ENCODE measurements at places on chromosomes 7 and 10. TPM values are rescaled to one million over a fixed set of nuclear protein-coding genes. Genes with fewer than 3 reads are reported as not detected.

- no peak overlapping the region for H3K4me3 ChIP-seq
- no peak for DNase-seq
- H3K27ac ChIP-seq: no peak overlapping the region
Observed at GRCh38 chr7:139394540-139394939, 34.8 kb downstream of the LUC7L2 start.

DNA sequence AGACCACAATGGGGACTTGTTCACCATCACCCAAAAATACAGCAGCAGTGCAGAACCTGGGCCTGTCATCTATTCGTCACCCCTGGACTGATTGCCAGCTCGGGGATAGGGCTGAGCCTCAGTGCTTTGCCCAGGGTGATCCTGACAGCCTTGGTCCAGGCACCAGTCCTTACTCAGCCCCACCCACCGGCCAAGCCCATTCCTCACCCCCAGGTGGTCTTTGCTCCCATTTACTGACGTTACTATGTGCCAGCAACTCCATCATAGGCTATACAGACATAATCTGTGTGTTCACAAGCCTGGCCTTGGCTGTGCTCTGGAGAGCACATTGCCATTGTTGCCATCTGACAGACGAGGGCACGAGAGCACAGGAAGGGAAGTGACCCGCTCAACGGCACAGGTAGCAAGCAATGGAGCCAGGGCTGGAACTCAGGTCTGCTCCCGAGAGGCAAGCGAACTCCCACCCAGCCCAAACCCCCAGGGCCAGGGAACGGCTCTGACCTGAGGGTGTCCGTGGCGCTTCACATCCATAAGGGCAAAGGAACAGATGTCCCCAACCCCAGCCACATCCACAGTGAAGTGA, 6.8 kb downstream of the ATG9B start:
- H3K4me1 ChIP-seq: peaks cover 22% of the 10 kb centered on the region
- H3K27ac ChIP-seq: no peak overlapping the region
- no peak overlapping the region for H3K4me3 ChIP-seq
- H3K36me3 ChIP-seq: no peaks in the 10 kb centered on the region
- DNase-seq: no peak
- no peaks in the 10 kb centered on the region for H3K27me3 ChIP-seq

DNA sequence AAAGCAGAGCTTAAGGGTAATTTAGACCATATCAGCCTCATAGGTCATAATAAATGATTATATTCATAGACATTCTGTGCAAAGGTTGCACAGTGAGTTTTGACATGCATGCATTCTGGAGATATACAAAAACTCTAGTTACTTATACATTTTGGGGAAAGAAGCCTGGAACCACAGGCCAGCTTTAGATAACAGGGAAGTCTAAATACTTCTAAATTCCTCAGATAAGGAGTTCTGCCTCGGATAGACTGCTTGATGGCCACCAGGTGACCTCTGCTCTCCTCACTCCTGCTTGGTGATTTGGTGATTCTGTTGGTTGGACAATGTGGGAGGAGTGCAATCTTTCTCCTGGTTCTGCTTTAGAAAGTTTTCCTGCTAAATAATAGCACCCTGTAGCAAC, 77.9 kb downstream of the SGMS1 start:
- no peak overlapping the region for H3K4me3 ChIP-seq
- no peaks in the 10 kb centered on the region for H3K27me3 ChIP-seq
- no peaks in the 10 kb centered on the region for H3K4me1 ChIP-seq
- no peak for DNase-seq
- H3K36me3 ChIP-seq: no peaks in the 10 kb centered on the region

Gene ANKRD1
- total RNA-seq: not detected

DNA sequence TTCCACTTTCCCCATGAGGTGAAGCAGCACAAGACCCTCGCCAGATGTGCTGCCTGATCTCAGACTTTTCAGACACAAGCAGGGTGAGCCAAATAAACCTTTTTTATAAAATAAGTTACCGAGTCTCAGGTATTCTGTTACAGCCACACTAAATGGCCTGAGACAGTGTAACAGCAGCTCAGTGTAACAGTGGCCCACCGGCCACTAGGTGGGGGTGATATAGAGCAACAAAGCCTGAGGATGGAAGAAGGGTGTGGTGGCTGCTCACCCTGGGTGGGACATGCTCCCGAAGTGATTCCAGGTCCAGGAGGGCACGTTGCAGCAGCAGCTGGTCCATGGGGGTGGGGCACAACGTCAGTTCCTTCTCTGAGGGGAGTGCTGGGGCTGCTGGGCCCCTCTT, 44.6 kb downstream of the BMS1 start:
- no peaks in the 10 kb centered on the region for H3K36me3 ChIP-seq
- no peak overlapping the region for H3K4me3 ChIP-seq
- no peak overlapping the region for H3K27ac ChIP-seq
- H3K4me1 ChIP-seq: no peaks in the 10 kb centered on the region
- H3K27me3 ChIP-seq: no peaks in the 10 kb centered on the region
- no peak for DNase-seq

Gene PIK3AP1
- total RNA-seq: 13.7 TPM

- H3K27ac ChIP-seq: no peak overlapping the region
- no peaks in the 10 kb centered on the region for H3K27me3 ChIP-seq
- no peak for DNase-seq
- H3K36me3 ChIP-seq: no peaks in the 10 kb centered on the region
Observed at GRCh38 chr10:50316174-50316573, 64.9 kb upstream of the ASAH2 start.

- no peaks in the 10 kb centered on the region for H3K36me3 ChIP-seq
- H3K27me3 ChIP-seq: no peaks in the 10 kb centered on the region
- no peak for DNase-seq
- H3K27ac ChIP-seq: peak overlapping the region; percentile 82
- H3K4me3 ChIP-seq: no peak overlapping the region
Observed at GRCh38 chr7:134731616-134732015, 47.8 kb upstream of the CALD1 start.

DNA sequence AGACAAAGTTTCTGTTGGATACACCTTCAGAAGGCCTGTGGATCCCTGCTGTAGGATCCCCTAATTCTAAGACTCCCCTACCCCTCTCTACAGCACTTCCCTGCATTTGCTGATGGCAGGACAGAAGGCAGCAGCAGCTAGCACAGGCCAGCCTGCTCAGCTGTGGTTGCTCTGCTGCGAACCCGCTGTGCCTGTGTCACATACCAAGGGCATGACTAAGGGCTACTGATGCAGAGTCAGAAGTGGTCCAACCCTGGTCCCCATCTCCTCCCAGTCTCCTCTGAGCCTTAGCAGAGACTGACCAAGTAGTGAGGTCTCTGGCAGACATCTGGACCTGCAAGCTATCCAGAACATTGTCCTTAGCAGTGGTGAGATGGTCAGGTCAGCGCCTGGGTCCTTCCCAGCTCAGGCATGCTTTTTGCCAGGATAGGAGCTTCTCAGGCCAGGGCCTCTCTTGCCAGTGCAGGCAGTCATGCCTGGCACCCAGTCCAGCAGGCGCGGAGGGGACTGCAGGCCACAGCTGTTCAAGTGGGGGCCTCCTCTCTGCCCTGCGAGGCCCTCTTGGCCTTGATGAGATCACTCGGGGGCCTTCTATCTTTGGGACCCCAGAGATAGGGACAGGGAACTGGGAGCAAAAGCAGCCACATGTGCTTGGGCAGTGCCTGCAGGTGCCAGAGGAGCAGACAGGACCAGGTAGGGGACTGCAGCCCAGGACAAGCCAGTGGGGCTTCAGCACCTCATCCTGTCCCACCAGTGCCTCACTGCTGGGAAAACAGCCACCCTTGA, 146.4 kb downstream of the ZNF248 start:
- no peak overlapping the region for H3K27ac ChIP-seq
- no peaks in the 10 kb centered on the region for H3K36me3 ChIP-seq
- no peak overlapping the region for H3K4me3 ChIP-seq
